A549 treated with AZD2906 at 1 μM for 4 hours (cell line): ENCODE measurements at places on chromosomes 1 and 21. TPM values are rescaled to one million over a fixed set of nuclear protein-coding genes. Genes with fewer than 3 reads are reported as not detected.

Gene KRTAP11-1
- not detected in 5 replicates for total RNA-seq

Gene SNX7
- total RNA-seq: 20.8 to 35.1 TPM (median 26.1 TPM) in 5 replicates

Gene THEM5
- total RNA-seq: 0.06 TPM in 1 of 5 replicates, not detected in the others

Gene PAPPA2
- 0.01 to 0.02 TPM (median 0.01 TPM) in 5 replicates for total RNA-seq

Gene RHD
- total RNA-seq: not detected in 5 replicates

Gene C4BPB
- 1.1 to 2.1 TPM (median 1.5 TPM) in 5 replicates for total RNA-seq

Gene LYPD8
- 0.07 to 0.22 TPM (median 0.10 TPM) in 5 replicates for total RNA-seq

Gene POU2F1
- total RNA-seq: 2.8 to 4.6 TPM (median 3.4 TPM) in 5 replicates

Gene ATAD3A
- total RNA-seq: 28.5 to 38.5 TPM (median 36.5 TPM) in 5 replicates

Gene FAM167B
- total RNA-seq: 0.29 to 0.88 TPM (median 0.45 TPM) in 5 replicates

Gene HS2ST1
- 10.1 to 11.7 TPM (median 11.6 TPM) in 5 replicates for total RNA-seq

Gene SLC44A5
- total RNA-seq: 0.03 to 0.05 TPM (median 0.04 TPM) in 4 of 5 replicates, not detected in the other

Gene LHX8
- total RNA-seq: 0.62 to 1.0 TPM (median 0.93 TPM) in 5 replicates

Gene REN
- total RNA-seq: not detected in 5 replicates

Gene RNU1-3
- total RNA-seq: 4.0 to 44.9 TPM (median 4.2 TPM) in 4 of 5 replicates, not detected in the other

Gene CDCA8
- 45.0 to 48.5 TPM (median 47.4 TPM) in 5 replicates for total RNA-seq

Gene TCHH
- 0.23 to 0.28 TPM (median 0.25 TPM) in 5 replicates for total RNA-seq

Gene LCE2C
- total RNA-seq: not detected in 5 replicates

Gene NR0B2
- total RNA-seq: 0.05 to 0.10 TPM (median 0.10 TPM) in 3 of 5 replicates, not detected in the others

Gene CRNN
- not detected in 5 replicates for total RNA-seq

Gene ANGPTL3
- not detected in 5 replicates for total RNA-seq

Gene BEND5
- total RNA-seq: not detected in 5 replicates

Gene DMRTA2
- 0.09 to 0.13 TPM (median 0.10 TPM) in 5 replicates for total RNA-seq

Gene CRYZL1
- 11.7 to 13.5 TPM (median 12.4 TPM) in 5 replicates for total RNA-seq

Gene GPX7
- not detected in 5 replicates for total RNA-seq

Gene FCRL2
- not detected in 5 replicates for total RNA-seq

Gene ITGB2
- 0.48 to 0.85 TPM (median 0.84 TPM) in 5 replicates for total RNA-seq

Gene ALX3
- not detected in 5 replicates for total RNA-seq

Gene C1QTNF12
- total RNA-seq: 0.71 to 1.9 TPM (median 1.4 TPM) in 5 replicates

Gene DNALI1
- 0.03 TPM in 1 of 5 replicates, not detected in the others for total RNA-seq

Gene HIVEP3
- 3.0 to 3.8 TPM (median 3.3 TPM) in 5 replicates for total RNA-seq

Gene ZMPSTE24
- 35.9 to 43.0 TPM (median 36.8 TPM) in 5 replicates for total RNA-seq

Gene LCE1F
- total RNA-seq: not detected in 5 replicates

Gene ERRFI1
- 207 to 260 TPM (median 238 TPM) in 5 replicates for total RNA-seq

Gene RGS13
- not detected in 5 replicates for total RNA-seq

Gene OR2T2
- total RNA-seq: not detected in 5 replicates

Gene CELA3B
- not detected in 5 replicates for total RNA-seq

Gene UCK2
- 120 to 125 TPM (median 123 TPM) in 5 replicates for total RNA-seq

Gene KAZN
- total RNA-seq: 3.0 to 4.0 TPM (median 3.4 TPM) in 5 replicates

Gene ZNF648
- not detected in 5 replicates for total RNA-seq

Gene ILDR2
- total RNA-seq: 0.01 to 0.10 TPM (median 0.03 TPM) in 4 of 5 replicates, not detected in the other

Gene RORC
- 0.01 to 0.05 TPM (median 0.03 TPM) in 5 replicates for total RNA-seq

Gene FH
- total RNA-seq: 81.2 to 86.5 TPM (median 85.4 TPM) in 5 replicates

Gene EPHA8
- 0.03 to 0.06 TPM (median 0.05 TPM) in 4 of 5 replicates, not detected in the other for total RNA-seq

Gene CSMD2
- 0.02 TPM in 2 of 5 replicates, not detected in the others for total RNA-seq

Gene CEP104
- total RNA-seq: 14.1 to 17.4 TPM (median 16.7 TPM) in 5 replicates

Gene TMEM240
- 0.36 to 0.75 TPM (median 0.58 TPM) in 4 of 5 replicates, not detected in the other for total RNA-seq

Gene MYBPH
- not detected in 5 replicates for total RNA-seq

Gene CITED4
- total RNA-seq: 46.7 to 127 TPM (median 108 TPM) in 5 replicates

Gene OVAAL
- total RNA-seq: 0.08 to 0.17 TPM (median 0.14 TPM) in 4 of 5 replicates, not detected in the other

Gene PRELP
- total RNA-seq: 0.01 TPM in 2 of 5 replicates, not detected in the others
